ENCODE measurements at places on chromosomes 1 and 21.

GRCh38 chr1:164609089-164609488 lies 50.1 kb downstream of the PBX1 start:
- DNase-seq: no peak

- no peak for DNase-seq
These were observed 63.0 kb downstream of the KCNN3 start for GRCh38 chr1:154807048-154807591.

DNA sequence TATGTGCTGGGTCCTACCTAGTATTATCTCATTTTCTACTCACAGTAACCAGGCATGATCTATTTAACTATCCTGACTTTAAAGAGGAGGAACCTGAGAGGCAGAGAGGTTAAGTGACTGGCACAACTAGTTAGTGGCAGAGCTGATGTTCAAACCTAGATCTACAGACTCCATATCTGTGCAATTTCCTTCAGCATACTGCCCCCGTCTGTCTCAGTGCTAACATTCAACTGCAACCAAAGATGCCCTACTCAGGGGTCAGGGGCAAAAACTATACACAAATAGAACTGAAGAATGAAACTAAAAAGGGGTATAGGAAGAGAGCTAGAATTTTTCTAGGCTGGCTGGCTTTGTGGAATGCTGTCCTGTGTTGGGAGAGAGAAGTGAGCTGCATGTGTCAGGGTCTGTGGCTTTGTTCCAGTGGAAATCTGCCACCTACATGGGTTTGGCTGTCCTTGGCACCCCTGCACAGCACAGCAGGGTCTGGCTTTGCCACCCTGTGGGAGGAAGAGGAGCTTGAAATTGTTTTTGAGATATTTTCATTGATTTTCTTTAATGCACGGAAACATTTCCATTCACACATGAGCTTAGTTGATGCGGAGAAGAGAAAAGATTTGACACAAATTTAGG lies 368.5 kb downstream of the RPS6KC1 start:
- no peak for DNase-seq

- DNase-seq: no peak
These were observed 7.5 kb upstream of the C2CD2 start for GRCh38 chr21:41961282-41961701.

- no peak for DNase-seq
These were observed 1.8 kb downstream of the TNFRSF1B start for GRCh38 chr1:12168451-12169160.

DNA sequence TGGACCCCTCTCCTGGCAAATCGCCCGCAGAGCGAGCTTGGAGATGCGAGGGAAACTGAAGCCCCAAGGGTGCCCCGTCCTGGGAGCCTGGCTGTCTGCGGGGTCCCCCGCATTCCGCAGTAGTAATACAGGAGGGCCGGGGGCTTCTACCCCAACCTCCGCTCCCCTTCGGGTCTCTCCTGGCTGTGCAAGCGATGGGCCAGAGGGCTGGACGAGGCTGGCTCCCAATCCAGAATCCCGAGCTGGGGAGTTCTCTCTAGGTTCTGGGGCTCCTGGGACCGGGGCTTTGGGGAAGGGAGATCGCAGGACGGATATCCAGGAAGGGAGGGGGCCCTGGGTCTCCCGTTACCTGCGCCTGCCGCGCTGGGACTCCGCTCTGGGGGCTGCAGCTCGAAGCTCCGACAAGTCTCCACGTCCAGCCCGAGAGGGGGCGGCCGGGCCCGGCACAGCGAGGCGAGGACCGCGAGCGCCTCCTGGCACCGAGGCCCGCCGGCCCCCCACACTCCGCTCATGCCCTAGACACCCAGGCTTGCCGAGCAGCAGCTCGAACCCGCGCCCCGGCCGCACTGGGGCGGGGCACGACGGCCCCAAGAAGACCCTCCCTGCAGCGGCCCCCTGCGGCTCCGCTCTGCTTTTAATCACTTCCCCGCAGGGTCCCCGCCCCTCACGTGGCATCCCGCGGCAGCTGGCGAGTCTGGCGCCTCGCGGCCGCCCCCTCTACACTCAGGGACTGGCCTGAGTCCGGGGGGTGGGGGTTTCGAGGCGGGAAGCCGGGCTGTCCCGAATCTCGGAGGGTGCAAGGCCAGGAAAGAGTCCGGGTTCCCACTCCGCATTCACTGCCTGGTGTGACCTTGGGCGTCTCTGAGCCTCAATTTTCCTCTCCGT lies at the start of gene SYT6:
Gene SYT6 (minus strand): TSS at position 609 of the 885 bp plus-strand sequence. CDS start 97 bp downstream, at position 512.
- no peak for DNase-seq

GRCh38 chr1:209641832-209642172 lies 10.4 kb downstream of the LAMB3 start:
- DNase-seq: peak; percentile 89

DNA sequence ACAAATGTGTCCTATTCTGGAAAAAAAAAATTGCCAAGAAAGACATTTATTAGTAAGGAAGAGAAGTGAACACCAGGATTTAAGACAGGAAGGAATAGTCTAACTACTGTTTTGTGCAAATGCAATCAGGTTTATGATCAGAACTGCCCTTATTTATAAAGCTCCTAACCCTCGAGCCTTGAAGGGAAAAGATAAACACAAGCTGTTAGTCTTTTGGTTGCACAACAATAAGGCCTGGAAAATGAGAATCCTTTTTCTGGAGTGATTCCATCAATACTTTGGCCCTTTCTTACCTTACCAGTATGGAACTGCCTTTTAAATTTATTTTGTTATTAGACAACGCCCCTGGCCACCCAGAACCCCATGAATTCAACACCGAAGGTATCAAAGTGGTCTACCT lies 52.9 kb downstream of the SNRPE start:
- DNase-seq: no peak

- DNase-seq: no peak
These were observed 5.5 kb downstream of the KCNA10 start for GRCh38 chr1:110513511-110513910.

GRCh38 chr1:27816921-27817630 lies 13.5 kb upstream of the PPP1R8 start:
- no peak for DNase-seq

DNA sequence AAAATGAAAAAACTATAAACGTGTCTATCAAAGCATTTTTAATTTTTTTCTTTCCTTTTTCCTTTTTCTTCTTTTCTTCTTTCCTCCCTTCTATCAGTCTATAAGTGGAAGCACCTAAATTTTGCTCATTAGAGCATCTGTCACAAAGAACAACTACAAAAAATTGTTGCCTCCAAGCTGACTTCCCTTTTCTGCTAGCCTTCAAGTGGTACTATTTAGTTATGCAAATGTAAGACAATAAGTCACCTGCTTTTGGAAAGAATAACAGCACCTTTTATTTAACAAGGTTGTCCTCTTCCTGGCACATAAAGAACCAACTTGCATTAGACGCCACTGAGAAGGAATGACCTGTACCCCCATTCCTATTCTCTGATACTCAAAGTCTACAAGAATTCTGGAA lies 45.0 kb upstream of the C1orf53 start:
- DNase-seq: no peak

GRCh38 chr1:100325415-100326324 lies 26.6 kb upstream of the CDC14A start:
- DNase-seq: no peak

DNA sequence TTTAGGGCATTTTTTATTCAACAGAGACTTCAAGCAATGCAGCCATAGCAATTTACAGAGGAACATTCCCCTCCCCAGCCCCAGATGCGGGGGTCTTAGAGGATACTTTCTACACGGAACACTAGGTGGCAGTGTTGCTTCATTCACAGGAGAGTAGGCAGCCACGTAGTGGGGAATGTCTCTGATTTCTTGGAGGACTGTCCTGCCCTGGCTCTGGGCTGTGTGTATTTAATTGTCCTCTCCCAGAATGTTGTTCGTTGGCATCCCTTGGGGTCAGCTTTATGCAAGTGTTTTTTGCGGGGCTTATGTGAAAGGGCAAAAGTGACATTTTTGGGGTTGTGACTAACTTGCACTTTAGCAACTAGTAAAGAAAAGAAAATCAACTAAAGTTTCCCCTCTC lies 96.9 kb downstream of the PAPPA2 start:
- peak; percentile 66 for DNase-seq

- no peak for DNase-seq
These were observed 191.4 kb downstream of the KCNK2 start for GRCh38 chr1:215273838-215274516.

DNA sequence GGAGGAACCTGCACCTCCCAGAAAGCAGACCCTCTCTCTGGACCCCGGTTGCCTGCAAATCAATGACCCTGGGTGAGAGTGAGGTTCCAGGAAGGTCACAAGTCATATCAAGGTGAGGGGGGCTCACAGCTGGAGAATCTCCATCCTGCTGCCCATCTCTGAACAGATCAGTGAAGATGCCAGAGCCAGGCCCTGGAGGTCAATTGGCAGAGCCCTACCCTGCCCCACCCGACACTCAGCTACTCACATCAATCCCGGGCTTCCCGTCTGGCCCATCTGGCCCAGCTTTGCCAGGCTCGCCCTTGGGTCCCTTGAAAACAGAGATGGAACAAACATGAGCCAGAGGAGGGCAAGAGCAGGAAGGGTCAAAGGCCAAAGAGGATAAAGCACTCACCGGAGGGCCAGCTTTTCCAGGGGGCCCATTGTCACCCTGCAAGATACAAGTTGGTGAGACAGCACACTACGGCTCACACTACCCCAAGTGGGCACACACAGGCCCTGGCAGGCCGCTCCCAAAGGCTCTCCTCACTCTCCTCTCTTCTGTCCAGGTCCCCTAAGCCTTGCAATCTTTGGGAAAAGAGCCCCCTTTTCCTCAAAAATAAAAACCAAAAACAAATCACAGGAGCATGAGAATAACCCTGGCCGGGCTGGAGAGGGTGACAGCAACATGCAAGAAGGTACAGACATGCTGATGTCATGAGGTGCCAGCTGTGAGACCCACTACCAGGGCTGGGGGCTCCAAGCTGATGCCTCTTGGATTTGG lies 2.9 kb downstream of the COL9A2 start:
- peak; percentile 7 for DNase-seq

DNA sequence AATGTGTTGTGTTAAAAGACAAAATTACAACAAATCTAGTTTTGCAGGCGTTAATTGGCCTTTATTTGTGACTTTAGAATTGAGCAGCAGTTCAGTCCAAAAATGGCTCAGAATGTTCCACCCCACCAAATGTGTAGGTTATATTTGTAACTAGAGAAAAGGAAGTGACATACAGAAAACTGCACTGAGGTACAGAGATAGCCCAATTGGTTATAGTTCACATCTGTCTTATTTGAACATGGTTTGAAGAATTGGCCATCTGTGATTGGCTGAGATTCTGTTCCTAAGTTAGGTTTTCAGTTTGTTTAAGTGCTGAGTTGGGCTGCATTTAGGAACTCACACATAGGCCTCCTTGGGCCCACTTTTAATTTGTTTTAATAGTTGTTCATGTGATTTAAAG lies 12.0 kb upstream of the FMO2 start:
- no peak for DNase-seq

DNA sequence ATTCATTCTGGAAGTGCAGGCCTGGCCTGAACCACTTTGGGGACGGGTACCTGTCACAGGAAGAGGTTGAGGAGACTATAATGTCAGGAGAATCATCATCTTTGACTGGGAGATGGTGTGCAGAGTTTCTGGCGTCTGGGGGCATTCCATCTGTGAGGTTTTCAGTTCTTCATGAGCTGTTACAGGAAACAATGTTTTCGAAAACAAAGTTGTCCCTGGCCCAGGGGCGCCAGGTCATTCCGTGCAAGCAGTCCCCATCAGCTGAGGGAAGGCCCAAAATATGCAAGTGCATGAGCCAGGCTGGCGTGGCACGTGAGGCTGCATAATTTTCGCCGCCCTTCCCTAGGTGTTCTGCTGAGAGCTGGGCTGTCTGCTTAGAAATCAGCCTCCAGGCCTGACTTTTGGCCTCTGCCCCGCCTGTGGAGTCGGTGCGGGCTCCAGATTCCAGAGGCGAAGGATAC lies 68.4 kb upstream of the ATP5PO start:
- DNase-seq: no peak

DNA sequence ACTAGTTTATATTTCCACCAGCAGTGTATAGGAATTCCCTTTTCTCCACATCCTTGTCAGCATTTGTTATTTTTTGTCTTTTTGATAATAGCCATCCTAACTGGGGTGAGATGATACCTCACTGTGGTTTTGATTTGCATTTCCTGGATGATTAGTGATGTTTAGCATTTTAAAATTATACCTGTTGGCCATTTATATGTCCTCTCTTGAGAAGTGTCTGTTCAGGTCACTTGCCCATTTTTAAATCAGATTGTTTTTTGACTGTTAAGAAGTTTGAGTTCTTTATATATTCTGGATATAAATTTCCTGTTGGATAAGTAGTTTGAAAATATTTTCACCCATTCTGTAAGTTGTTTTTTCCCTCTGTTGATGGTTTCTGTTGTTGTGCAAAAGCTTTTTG lies 31.0 kb upstream of the PM20D1 start:
- DNase-seq: no peak

- no peak for DNase-seq
These were observed 71.4 kb downstream of the RAP1GAP start for GRCh38 chr1:21597753-21598152.

DNA sequence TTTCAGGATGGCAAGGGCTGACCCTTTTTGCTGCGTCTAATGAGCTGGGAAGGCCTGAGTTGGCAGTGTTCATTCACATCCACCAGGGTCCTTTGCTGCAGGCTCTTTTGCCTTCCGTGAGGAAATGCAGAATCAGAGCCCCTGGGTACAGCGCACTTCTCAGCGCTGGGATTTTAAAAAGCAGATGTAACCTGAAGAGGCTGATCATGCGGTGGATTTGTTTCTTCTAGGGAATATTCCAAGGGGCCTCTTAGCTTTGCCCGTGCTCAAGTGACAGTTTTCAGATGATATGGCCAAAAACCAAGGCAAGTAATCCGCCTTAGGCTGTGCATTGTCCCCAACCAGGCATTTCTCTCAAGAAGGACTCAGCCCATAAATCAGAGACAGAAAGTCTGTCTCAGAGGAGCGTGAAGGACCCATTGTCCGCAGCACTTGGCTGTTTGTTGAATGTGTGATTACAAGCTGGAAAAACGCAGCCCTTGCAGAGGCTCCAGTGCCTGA lies 237.6 kb downstream of the PTPRC start:
- DNase-seq: peak; percentile 55

DNA sequence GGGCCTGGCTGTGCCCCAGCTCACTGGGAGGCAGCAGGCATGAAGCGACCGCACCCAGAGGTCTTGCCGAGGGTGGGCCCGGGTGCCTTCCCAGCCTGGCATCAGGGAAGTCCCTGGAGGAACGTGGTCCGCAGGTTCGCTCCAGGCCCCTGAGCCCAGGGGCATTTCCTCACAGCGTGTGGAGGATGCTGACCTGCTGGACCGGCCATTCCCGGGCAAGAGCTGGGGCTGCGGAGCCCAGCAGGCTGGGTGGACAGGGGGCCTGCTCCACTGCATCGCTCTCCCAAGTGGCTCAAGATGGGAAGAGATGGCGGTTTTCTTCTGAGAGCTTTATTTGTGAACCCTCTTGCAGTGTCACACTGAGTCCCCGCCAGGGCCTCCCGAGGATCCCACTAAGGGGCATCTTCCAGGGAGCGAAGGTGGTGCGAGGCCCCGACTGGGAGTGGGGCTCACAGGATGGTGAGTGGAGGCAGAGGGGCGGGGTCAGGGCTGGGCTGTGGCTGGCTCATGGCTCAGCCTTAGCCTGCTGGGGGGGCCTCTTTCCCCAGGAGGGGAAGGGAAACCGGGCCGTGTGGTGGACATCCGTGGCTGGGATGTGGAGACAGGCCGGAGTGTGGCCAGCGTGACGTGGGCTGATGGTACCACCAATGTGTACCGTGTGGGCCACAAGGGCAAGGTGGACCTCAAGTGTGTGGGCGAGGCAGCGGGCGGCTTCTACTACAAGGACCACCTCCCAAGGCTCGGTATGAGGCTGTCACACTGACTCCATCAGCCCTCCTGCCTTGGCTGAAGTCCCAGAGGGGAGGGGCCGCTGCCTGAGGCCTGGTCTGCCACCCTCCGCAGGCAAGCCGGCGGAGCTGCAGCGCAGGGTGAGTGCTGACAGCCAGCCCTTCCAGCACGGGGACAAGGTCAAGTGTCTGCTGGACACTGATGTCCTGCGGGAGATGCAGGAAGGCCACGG lies 7.2 kb upstream of the MMP23B start:
- DNase-seq: no peak

Measured in midbrain (tissue), 1 donor.